ENCODE measurements at places on chromosomes 6 and 20.
A peak's percentile ranks its signal among the peaks of the same experiment; 100 is the strongest.

DNA sequence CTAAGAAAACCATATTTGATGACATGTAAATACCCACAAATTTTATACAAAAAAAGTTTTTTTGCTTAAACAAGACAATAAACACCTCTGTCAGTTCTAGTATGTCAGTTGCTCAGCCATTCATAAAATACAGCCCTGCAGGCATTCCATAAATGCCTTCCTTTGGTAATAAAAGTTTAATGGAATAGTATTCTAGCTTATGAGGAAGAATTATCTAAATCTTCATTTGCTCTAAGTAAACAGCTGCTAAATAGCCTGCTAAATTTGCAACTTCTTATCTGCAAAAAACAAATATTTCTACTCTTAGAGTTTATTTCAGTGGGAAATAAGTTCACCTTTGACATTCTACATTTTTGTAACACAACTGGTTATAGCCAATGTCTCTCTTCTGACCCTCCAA, 108.8 kb downstream of the SMLR1 start:
- DNase-seq: no peak

DNA sequence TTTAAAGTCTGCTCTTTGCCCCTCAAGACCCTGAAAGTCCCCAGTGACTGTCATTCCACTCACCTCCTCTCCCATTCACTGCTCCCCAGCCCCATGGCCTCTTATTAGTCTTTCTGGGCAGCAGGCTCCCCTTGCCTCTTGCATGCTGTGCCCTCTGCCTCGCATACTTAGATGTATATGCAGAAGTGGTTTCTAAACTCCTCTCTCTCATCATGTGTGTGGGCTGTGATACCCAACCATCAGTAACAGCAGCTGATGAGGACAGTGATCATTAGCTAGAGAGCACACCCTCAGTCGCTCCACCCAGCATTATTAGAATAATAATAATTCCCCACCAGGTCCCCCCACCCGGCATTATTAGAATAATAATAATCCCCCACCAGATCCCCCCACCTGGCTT, 14.5 kb downstream of the PKIG start:
- DNase-seq: no peak

DNA sequence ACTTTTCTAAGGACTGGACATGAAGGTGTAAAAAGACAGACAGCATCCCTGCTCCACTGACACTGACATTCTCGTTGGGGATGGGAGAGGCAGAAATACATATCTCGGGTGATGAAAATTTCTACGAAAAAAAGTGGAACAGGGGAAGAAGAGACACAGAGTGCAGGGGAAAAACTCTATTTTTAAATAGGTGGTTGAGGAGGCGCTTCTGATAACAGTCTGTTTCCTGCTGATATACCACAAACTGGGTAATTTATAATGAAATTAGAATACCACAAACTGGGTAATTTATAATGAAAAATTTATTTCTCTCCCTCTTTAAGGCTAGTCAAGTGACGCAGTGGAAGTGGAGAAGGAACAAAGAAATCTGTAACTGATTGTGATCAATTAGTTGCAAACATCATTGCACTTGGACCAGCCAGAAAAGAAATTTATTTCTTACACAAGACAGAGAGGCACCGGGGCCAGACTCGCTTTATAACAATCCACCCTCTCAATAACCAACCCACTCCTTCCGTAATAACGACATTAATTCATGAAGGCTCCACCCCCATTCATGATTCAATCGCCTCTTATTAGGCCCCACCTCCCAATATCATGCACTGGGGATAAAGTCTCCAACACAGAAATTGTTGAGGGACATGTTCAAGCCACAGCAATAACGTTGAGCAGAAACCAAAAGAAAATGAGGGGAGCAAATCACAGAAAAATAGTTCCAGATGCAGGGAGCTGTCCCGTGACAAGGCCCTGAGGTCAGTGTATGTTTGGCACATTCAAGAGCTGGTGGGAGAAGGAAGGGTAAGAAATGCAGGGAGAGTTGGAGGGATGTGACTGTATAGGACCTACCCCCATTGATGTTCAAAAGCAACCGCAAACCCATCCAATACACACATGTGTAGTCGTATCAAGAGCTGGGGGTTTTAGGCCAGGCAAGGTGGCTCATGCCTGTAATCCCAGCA, 6.6 kb upstream of the SRSF6 start:
- no peak for DNase-seq

GRCh38 chr6:1346558-1347091, 34.7 kb downstream of the FOXQ1 start:
- DNase-seq: no peak

- DNase-seq: peak; percentile 64
Measured at GRCh38 chr6:150004101-150004782, 21.1 kb downstream of the RAET1L start.

DNA sequence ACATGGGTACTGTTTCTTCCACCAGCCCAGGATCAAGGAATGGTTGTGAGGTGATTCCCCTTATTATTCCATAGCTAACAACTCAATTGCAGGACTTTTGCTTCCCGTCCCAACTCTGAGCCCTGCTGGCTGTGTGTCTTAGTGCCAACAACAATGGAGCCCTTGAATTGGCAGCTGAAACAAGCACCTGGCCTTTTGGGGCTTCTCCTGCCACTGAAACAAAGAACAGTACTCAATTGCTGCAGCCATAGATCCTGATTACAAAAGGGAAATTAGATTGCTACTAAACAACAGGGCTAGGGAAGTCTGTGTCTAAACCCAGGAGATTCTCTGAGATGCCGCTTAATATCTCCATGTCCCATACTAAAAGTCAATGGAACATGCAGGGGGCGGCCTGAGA, 61.3 kb upstream of the CARMIL1 start:
- DNase-seq: no peak

DNA sequence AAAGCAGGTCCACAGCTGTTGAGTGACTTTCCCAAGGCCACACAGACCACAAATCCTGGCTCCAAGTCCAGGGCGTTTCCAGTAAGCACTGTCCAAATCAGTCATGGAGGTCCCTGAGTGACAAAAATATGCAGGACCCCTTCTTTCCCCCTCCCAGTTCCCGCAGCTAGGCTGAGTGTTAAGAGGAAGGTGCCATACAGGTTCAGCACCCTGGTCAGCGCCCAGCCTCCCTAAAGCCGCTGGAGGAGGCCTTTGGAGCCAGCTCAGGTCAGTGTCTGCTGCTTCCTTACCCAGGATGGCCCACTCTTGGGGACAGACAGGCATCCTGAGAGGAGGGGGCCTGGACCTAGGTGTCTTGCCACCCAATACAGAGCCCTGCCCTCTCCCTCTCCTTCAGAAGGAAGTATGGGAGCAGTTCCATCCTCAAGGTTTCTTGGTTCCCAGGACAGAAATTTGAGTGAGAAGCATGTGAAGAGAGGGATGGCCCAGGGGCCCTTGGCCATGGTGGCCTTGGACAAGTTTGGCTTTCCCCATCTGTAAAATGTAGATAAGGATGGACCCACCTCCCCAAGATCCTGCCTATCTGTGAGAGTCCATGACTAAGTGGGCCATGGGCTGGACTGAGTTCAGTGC, 13.2 kb downstream of the TMEM74B start:
- DNase-seq: no peak

GRCh38 chr6:31528307-31528777, 420 bp upstream of the MCCD1 start:
- no peak for DNase-seq

- DNase-seq: peak; percentile 81
Measured at GRCh38 chr6:149934249-149935156, 7.3 kb upstream of the ULBP2 start.

DNA sequence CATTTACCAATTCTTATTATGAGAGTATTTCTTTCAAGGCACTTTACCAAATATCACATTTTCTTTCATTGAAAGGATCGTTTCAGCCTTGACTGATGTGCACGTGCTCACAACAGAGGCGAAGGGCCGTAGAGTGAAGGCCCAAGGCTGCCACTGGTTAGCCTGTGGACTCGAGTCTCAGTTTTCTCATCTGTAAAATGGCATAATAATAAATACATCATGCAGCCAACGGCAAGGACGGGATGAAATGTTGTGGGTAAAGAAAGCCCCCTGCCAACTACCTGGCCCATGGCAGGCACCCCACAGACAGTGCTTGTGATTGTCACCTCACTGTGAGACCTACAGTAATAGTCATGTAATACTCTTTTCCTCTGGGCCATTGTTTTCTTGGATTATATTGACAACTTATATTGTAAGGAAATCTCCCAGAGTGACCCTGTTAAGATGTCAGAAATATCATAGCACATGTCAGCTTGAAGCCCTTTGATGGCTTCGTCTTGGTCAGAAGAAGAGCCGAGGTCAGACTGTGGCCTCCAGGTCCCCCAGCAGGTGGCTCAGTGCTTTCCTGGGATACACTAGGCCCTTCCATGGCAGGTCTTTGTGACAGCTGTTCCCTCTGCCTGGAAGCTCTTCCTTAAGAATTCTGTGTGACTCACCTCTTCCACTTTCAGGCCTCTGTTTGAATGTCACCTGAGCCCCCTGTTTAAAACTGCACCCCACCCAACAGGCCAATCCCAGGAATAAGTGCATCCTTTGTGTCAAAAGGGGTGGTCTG, 36.3 kb downstream of the FAM50B start:
- no peak for DNase-seq

- no peak for DNase-seq
Measured at GRCh38 chr6:54254886-54255285, 53.4 kb upstream of the TINAG start.

GRCh38 chr6:129732542-129732941, 22.6 kb upstream of the ARHGAP18 start:
- no peak for DNase-seq

DNA sequence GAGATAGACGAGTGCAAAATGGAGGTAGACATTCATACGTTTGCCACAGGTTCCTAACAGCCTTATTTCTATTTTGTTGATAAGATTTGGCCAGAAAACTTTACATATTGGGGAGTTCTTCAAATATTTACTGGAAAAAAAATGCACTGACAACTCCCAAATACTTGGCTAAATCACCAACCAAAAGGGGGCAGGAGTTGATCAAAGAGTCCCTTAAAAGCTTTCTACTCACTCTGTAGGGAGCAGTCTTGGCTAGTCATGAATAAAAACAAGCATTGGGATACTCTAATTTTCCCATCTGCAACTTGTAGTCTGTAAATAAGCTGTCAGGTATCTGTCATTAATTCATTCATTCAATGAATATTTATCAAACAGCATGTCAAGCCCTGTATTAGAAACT, 18.4 kb downstream of the TENT5A start:
- no peak for DNase-seq

- no peak for DNase-seq
Measured at GRCh38 chr20:25024171-25024570, 31.6 kb upstream of the APMAP start.

DNA sequence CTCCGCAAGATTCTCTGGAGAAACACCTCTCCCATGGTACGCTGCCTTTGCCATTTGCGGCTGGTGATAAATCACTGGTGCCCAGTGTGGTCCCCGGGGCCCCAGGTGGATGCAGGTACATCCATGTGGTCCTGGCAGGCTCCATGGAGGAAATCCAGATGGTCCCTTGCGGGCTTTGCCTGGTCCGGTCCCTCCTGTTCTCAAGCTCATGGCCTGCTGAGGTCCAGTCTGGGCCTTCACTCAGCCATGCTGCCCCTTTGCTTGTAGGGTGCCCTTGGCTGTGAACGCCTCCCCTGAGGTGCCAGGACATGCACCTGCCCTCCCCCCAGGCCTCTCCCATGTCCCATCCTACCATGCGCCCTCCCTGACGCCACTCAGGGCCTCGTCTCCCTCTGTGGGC, 21.2 kb upstream of the DACT2 start:
- no peak for DNase-seq

DNA sequence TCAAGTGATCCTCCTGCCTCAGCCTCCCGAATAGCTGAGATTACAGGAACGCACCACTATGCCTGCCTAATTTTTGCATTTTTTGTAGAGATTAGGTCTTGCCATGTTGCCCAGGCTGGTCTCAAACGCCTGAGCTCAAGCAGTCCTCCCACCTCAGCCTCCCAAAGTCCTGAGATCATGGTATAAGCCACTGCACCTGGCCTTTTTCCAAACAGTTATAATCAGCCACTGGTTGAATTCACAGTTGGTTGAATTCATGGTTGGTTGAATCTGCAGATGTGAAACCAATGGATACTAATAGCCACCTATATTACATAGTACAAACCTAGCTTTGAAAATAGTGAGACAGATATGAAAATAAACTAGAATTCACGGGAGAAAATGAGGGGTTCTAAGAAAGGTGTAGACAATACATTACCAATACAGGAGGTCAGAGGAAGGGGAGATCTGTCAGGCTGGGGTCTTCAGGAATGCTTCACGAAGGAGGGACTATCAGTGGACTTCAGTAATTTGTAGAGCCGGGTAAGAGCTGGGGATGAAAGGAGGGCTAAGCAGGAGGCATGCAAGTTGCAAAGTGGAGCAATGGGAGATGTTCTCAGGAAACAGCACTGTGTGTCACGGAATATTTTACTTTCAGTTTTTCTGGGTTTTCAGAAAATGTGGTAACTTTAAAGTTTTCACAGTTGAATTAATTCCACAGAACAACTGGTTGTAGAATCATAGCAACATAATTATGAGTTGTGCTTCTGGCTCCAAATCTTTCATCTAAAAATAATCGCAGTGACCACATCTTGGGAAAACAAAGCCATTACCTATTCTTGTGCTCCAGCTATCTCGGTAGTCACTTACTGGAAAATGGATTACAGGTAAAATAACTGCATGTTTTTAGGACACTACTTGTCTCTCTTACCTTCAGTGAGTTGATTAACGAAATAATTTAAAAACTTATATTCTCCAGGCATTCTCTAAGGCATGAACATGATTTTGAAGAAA, 12.9 kb upstream of the CEP85L start:
- no peak for DNase-seq

GRCh38 chr6:126477678-126478077, 137.8 kb downstream of the CENPW start:
- no peak for DNase-seq

DNA sequence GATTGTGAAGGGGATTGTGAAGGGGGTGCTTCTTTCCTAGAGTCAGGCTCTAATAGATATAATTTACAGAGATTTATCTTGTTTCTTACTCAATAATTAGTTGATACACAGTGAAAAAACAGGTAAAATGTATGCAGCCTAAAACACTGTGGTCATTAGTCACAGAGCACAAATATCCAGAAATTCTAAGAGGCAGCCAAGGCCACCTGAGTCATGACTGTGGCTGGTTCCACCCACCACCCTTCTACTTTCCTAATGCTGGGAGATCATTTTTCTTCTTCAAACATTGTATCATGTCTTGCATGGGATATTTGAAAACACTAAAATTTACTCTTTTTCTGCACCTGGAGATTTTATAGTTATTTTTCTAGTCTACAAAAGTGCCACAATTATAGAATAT, 181.6 kb downstream of the OTOR start:
- DNase-seq: no peak

DNA sequence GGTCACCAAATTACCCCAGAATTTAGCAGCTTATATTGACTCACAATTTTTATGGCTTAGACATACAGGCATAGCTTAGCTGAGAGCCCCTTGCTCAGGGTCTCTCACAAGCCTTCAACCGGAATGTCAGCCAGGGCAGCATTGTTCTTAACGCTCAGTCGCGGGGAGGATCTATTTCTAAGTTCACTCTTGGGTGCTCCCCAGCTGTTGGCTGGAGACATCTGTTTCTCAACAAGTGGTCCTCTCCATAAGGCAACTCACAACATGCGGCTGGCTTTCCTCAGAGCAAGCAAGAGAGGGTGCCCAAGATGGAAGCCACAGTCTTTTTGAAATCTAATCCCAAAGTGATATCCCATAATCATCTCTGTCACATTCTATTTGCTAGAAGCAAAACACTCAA, 46.6 kb downstream of the SLX4IP start:
- no peak for DNase-seq

Measured in CD4-positive, alpha-beta T cell treated with Interleukin-15 for 4 hours (primary cell).